ENCODE measurements at places on chromosomes 7 and 10.

- DNase-seq: no peak
Measured at GRCh38 chr7:98719396-98719795, 102.3 kb downstream of the NPTX2 start.

- DNase-seq: no peak
Measured at GRCh38 chr10:28951484-28951883, 274.2 kb downstream of the BAMBI start.

DNA sequence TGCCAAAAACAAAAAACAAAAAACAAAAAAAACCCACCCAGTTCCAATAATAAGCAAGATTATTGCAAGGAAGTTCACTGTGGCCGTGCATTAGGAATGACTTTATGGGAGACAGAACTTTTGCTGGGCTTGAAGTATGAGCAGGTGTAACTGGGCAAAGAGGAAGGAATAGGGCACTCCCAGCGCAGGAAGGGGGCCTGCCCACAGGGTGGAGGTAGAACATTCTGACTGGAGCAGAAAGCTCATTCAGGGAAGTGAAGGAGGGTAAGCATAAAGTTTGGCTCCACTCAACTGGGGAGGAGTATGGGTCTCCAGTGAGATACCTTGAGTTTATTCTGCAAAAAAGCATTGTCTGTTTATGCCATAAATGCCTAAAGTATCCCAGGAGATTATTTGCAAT, 42.1 kb upstream of the WIPF3 start:
- no peak for DNase-seq

GRCh38 chr7:37759526-37759925, 76.0 kb downstream of the GPR141 start:
- no peak for DNase-seq

- DNase-seq: no peak
Measured at GRCh38 chr10:35447693-35448407, 111.5 kb downstream of the CCNY start.

DNA sequence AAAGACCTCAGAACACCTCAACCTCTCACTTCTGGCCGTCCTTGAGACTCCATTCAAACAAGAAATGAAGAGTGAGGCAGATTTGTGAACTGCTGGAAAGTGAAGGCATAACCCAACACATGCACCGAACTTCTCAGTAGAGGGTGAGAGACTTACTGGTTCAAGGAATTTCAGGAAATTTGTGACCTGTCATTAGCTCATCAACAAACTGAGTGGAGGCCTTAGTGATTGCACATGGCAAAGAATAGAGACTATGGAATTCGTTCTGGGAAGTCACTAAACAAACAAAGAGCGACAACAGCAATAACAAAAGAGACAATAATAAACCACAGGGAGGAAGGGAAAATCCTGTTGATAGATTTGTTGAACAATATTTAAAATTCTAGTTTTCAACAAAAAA, 125.0 kb upstream of the AKR1E2 start:
- DNase-seq: no peak

DNA sequence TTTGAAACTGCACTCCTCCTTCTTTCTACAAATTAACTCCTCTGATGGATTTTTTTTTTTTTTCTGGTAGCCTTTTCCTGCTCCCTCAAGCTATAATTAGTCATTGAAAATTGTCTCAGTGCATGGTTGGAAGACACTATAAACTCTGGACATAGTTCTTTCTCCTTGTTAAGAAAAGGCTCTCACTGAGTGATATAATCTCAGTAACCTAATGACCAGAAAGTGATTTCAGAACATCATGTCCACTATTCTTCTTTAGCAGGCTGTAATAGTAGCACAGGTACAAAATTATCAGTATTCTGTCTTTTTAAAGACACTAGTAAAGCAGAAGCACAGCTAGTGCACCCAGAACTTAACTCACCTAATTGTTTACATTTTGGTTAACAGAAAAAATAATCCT, 752.6 kb upstream of the PHF14 start:
- no peak for DNase-seq

DNA sequence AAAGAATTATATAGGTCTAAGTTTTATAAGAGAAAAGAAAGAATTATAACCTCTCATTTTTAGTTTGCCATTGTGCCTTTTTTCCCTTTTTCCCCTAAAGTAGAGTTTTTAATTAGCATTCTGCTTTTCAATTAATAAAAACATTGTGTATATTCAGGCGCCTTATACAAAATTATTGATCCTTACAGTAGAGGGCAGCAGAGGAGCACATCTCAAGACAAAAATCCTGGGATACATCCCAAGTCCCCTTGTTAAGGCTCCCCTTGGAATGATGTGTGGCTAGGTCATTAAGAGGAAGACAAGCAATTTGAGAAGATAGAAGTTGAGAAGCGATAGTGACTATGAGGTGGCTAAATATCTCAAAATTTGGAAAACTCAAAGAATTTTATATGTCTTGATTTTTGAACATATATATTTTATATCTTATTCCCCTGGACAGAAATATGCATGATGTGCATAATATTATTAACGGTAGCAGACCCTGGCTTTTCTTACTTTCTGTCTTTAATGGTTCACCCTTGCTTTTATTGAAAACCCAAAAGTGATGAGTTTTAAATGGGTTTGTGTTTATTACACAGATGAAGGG, 19.1 kb upstream of the TPK1 start:
- DNase-seq: no peak

DNA sequence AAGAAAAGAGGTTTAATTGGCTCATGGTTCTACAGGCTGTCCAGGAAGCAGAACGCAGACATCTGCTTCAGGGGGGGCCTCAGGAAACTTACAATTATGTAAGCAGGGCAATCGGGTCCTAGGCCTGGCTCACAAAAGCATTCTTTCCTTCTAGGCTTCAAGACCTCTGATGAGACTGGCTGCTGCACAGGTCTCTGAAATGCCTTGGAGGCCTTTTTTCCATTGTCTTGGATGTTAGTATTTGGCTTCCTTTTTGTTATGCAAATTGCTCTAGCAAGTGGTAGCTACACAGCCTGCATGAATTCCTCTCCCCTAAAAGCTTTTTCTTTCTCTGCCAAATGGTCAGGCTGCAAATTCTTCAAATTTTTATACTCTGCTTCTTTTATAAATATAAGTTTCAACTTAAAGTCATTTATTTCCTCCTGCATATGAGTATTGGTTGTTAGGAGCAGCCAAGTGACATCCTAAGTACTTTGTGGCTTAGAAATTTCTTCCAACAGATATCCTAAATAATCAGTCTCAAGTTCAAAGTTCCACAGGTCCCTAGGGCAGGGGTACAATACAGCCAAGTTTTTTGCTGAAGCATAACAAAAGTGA, 83.1 kb upstream of the SEMA3A start:
- DNase-seq: no peak

DNA sequence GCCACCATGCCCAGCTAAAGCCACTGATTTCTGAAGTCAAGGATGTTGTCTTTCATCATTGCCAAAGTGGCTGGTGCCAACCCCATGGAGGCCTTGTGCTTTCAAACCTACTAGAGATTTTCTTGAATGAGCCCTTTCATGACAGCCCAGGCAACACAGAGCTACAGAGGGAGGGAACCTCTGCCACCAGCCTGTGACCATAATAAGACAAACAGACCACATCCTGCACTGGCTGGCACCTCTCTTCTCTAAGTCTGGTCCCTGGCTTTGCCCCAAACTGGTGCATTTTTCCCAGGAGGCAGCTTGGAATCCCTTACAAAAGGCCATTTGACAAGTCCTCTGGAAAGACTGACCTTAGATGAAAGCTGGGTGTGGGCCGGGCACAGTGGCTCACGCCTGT, 348.8 kb downstream of the GALNT17 start:
- DNase-seq: no peak

DNA sequence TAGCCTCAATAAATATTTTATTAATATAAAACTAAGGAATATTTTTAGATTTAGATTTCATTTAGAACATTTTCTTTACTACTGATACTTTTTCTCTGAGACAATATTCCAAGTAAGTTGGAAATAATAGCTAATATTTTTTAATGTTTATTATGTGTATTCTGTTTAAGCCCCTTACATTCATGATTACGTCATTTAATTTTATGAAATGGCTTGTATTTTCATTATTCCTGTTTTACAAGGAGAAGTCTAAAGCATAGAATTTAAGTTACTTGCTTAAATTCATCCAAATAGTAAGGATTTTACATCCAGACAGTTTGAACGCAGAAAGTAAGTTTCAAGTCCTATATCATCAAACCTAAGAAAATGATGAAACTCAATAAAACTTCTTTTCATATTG, 6.1 kb downstream of the DGKB start:
- no peak for DNase-seq

- DNase-seq: no peak
Measured at GRCh38 chr10:72158176-72158575, 57.6 kb upstream of the ANAPC16 start.

- DNase-seq: no peak
Measured at GRCh38 chr7:30846378-30846777, 65.3 kb upstream of the AQP1 start.

GRCh38 chr7:130490888-130491804, 739 bp upstream of the MEST start:
- no peak for DNase-seq

GRCh38 chr7:42687211-42688055, 224.4 kb downstream of the C7orf25 start:
- DNase-seq: peak; percentile 33

DNA sequence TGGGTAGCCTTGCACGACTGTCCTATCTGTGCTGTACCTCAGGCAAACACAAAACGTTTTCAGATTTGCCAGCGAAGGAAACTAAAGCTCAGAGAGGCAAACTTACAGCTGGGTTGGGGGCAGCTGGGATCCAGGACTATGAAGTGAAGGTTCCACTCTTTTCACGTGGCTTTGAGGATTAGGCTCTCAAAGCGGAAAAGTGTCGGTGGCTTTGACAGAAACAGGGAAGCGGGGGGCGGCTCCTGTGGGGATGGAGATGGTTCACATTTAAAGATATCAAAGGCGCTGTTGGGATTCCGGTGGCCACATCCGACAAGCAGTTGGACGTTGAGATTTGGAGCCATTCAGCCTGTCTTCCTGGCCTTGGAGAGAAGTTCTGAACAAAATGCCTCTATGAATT, 958.3 kb upstream of the ZNF722 start:
- DNase-seq: no peak

DNA sequence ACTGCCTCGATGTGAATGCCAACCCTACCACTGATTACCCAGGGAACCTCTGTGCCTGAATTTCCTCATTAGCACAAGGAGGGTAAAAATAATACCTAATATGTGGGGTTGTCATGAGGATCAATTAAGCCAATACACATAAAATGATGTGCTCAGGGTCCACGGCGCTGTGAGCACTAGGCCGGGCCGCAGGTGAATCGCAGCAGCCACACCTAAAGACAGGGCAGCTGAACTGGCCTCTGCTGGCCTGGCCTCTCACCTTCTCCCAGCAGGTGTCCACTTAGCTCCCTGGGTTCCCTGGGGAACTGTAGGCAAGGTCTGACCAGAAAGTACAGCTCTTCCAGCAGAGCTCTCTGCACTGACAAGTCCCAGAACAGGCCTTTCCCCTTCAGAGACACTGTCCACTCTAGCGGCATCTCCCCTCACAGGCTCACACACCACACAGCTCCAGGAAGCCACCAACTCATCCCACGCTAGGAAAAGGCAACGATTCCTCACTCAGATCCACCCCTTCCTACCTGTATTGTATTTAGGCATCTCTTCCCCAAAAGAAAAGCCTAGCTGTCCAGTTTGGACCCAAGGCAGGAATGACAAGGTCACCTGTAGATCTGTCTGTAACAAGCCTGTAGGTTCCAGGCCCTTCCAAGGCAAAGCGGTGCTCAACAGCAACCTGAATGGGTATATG, 273.1 kb downstream of the USP6NL start:
- no peak for DNase-seq

GRCh38 chr10:100325158-100325557, 4.9 kb downstream of the PKD2L1 start:
- DNase-seq: no peak

- DNase-seq: peak; percentile 80
Measured at GRCh38 chr7:158818325-158819213, 10.7 kb downstream of the ESYT2 start.

DNA sequence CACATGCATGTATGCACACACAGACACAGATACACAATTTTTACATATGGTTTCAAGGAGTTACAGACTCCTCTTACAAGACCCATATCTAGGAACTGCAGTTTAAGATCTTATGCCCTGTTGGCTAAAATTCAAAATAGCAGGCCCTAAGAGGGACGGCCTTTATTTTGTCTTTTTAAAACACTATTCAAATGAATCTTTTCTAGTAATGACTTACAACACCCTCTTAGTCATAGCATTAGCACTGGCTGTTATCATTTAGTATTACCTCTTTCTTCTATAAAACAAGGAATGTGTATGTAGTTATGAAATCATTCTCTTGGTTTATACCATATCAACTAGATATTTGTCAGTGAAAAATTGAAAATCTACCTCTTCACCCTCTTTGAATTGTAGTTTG, 15.3 kb downstream of the PAPSS2 start:
- no peak for DNase-seq

DNA sequence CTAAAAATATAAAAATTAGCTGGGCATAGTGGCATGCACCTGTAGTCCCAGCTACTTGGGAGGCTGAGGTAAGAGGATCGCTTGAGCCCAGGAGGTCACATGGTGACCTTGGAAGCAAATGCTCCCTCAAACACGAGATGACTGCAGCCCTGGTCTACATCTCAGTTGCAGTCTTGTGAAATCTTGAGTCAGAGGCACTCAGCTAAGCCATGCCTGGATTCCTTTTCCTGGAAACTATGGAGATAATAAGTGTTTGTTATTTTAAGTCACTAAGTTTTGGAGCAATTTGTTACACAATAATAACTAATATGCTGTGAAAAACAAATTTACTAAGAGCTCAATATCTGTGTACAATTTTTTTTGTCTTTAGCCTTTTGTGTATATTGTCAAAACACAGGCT, 284.3 kb upstream of the KAT6B start:
- DNase-seq: no peak

GRCh38 chr7:20651960-20652544, 36.6 kb downstream of the ABCB5 start:
- DNase-seq: peak; percentile 3

DNA sequence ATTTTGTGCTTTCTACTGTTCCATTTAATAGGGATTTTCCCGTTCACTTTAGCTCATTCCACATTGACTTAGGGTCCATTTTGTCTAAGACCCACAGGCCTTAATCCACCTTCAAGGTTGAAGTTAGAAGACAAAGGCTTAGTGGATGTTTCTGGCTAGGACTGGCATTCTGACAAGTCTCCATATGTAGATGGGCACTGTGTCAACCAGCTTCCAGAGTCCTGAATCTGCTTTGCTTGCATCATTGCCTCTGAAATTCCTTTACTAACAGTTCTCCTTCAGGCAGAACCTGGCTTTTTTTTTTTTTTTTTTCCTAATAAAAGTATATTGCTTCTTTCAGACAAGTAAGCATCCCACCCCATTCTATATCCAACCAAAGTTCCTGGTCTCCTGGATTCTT, 69.6 kb upstream of the PDCD4 start:
- no peak for DNase-seq

DNA sequence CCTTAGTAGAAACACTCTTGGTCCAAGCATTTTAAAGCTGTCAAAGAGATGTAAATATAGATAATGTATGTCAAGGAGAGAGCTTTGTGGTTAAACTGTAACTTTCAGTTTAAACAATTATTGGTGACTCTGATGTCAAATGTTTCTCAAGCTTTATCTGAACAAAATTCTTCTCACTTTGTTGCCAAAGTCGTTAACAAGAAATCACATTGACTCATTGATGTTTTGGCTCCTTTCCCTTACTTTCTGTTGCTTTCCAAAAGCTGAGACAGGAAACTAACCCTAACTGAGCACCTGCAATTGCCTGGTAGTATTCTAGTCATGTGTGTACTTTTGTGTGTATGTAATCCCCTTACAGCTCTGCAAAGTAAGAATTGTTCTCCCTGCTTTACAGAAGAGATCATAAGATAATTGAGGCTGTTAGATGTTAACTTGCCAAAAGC, 108.5 kb downstream of the CFTR start:
- no peak for DNase-seq
